Left forelimb (tissue), 1 donor: ENCODE measurements at places on chromosomes 2 and 18.

- no peak for DNase-seq
Measured at GRCh38 chr2:218927876-218928275, 31.6 kb upstream of the CDK5R2 start.

DNA sequence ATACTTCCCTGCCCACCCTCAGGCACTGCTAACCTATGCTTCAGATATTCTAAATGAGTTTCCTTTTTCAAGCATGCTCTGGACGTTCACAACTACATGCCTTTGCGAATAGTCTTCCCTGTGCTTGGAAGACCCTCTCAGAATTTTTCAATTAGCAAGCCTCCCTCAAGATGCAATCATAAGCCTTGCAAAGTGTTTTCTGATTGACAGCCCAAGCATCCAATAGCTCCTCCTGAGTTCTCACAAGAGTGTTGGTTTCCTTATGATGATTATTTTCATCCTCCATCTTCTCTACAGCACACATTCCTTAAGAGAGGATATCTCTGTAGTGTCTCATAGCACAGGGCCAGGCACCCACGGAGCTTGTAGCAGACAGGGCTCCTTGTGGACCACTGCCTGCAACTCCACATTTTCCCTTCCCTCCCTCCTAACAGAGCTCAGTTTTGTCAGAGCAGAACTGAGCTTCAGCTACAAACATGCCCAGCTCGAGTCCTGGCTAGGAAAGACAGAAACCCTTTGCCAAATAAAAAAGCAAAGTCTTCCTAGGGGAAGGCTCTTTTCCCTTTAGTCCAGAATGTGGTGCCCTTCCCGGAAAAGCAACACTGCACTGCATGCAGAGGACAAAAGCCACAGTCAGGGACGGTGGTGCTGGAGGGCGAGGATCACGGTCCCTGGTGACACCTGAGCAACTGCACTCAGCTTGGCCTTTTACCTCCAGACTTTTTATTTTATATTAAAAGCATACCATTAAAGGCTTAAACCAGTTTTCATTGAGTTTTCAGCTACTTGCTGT, 819.8 kb upstream of the ID2 start:
- no peak for DNase-seq

DNA sequence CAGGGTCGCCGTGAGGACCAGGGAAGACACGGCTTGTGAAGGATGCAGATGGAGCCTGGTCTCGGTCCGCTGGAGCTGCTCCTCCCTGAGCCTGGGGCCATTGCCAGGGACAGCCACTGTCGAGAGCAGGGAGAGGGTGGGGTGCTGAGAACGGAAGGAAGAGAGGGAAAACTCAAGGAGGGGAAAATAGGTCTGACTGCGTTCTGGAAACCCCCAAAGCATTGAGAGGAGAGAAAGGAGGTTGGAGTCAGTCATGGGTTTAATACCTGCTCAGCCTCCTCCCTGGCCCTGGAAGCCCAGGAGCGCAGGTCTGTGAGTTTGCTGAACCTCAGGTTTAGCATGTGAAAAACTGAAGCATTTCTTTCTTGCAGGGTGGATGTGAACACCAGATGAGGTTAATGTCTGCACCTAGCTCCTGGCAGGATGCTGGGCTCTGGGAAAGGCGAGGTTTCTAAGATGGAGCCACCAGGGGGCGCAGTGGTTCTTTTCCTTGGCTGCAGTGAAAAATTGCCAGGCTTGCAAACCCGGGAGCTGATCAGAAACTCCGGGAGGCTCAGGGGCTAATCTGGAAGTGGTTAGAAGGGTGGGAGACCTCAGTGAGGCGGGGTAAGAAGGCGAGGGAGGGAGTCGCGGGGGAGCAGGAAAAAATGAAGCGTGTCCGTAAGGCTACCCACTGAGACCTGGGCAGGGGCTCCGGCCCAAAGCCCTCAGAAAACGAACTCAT, 33.6 kb upstream of the RNF149 start:
- DNase-seq = peak; percentile 79

GRCh38 chr18:23151414-23152099, 16.3 kb downstream of the CABLES1 start:
- DNase-seq = no peak

DNA sequence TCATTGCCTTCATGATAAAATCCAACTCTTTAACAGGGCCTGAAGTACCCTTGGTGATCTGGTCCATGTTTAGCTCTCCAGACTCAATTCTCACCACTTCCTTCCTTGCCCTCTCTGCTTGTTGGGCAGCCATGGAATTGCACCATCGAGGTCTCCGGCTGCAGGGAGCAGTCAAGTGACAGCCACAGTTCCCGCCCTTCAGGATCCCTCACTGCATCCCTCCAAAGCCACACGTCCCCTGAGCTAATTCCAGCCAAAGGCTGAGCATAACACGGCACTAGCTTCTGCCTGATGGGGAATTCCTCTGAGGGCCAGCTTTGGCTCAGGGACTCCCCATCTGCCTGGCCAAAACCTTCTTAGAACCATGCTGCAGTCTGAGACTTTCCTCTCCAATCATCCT, 47.4 kb upstream of the SLC1A4 start:
- DNase-seq = no peak

DNA sequence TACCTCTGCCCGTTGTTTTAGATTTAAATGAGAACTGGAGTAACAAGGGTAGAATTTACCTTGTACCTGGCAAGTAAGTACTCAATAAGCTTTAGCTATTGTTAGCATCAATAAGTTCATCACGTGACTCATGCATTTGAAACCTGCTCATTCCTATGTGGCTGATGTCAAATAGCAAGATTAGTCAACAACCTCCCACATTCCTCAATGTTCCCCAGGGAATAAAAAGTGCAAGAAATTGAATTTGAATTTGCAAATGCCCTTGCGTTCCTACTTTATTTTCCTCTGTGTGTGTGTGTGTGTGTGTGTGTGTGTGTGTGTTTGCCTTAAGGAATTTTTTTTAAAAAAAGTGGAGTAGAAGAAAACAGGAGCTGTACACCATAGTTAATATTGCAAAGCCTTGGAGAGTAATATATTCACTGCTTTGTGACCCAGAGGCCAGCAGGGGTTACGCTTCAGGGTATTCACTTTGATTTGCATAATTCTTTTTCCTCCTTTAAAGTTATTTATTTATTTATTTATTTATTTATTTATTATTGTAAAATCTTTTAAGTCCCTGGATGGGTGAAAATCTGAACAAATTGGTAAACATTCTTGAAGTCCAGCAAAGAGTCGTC, 43.9 kb upstream of the DNAH7 start:
- no peak for DNase-seq

DNA sequence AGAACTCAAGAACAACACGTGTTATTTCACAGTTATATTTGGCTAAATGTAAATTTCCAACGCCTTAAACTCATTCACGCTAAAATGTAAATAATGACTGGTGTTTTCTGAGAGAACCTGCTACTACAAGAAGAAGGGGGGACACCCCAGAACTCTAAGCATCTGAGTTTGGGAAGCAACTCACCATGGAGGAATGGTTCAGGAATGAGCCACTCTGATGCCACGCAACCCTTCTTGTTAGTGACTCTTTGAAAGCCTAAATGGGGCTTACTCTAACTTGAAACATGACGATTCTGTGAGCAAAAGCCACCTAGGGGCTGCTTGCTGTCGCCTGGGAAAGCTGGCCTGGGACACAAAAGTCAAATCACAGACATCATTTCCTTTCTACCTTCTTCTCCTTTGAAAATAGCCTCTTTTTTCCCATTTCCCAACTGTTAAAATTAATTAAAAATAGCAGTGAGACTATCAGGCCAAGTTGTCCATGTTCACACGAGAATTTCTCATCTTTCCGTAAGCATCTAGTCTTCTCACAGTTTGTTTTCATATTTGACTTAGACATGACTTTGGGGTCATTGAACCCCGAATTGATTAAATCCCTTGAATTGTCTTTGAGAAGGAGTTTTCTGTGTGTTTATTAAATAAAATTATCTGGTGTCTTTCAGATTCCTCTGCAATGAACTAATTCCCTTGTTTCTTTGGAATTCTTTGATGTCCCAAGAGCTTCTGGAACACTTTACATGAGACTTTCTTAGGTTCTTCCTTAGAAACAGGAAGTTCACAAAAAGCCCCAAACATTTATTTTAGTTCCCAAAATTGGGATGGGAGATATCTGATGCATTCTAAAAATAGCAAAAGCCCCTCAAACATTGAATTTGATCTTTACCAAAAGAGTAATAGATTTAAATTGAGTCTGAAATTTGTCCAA, 75.5 kb upstream of the CABLES1 start:
- DNase-seq = no peak

DNA sequence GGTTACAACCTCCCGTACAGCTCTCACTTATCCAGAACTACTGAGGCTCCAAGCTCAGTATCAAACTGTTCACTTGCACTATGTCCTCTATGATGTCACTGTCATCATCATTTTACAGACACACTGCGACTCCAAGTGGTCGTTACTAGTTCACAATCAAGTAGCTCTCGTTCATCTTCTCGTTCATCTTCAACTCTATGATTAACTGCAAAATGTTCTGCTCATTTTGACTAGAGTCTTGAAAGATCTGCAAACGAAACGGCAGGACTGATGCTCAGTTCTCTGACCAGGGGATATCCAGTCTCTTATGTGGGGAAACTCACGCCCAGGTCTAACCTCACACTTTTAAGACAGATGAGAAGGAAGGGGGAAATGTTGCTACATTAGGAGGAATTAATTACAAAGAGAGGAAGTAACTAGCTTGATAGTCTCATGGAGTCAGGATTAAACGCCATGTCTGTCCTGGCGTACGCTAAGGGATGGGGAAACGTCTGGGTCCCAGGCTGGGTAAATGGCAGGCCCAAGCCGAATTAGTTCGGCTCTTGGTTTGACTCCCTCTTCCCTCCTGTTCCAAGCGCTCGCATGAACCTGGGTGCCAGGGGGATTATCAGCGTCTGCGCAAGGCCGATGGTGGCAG, 794 bp upstream of the CHCHD5 start:
- no peak for DNase-seq

- no peak for DNase-seq
Measured at GRCh38 chr2:202337151-202337550, 39.0 kb upstream of the BMPR2 start.

GRCh38 chr2:13015532-13016320, 299.0 kb downstream of the TRIB2 start:
- no peak for DNase-seq

GRCh38 chr18:3790703-3791102, 340.7 kb downstream of the TGIF1 start:
- no peak for DNase-seq

DNA sequence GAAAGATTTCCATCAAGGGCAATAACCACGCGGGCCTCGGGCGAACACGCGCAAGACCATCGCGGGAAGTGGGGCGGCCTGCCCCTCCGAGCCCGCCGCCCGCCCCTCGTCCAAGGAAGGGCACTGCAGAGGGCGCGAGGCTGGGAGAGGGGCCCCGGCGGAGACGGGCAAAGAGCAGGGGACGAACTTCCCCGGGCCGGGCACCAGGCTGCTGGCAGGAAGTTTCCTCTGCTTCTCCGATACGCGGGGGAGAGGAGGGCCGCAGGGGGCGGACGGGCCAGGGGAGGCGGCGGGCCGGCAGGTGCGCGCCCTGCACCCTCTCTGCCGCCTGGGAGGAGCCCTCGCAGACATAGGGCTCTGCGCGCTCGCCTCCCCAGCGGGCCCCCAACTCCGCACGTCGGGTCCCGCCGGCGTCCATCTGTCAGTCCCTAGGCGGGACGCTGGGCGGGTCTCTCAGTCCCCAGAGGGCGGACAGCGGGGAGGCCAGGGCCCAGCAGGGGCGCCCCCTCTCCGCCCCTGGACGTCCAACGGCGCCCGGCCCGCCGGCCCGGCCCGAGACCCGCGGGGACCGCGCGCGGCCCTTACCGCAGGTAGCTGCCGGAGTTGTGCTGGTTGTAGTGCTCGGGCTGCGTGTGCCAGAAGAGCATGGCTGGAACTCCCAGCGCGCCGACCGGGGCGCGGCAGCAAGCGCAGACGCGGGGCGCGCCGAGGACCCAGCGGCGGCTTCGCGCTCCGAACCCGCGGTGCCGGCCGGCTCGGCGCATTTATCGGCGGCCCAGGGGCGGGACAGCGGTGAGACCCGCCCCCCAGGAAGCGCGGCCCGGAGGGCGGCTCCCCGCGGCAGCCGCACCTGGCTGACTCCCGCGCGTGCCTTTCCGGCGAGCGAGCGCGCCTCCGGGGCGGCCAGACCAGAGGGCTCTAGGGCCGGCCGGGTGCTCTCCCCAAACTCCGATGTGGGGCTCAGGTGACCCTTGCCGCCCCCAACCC, at the start of gene TFCP2L1:
Gene TFCP2L1, minus strand, starts transcription at position 740 of the 987 bp plus-strand sequence. Its CDS starts 93 bp downstream, at position 647.
- no peak for DNase-seq

- DNase-seq = no peak
Measured at GRCh38 chr18:25795213-25795612, 295.2 kb downstream of the SS18 start.

GRCh38 chr2:165891345-165891744, 62.2 kb downstream of the TTC21B start:
- no peak for DNase-seq

GRCh38 chr18:75545189-75545588, 117.7 kb upstream of the SMIM21 start:
- DNase-seq = no peak

GRCh38 chr2:63218800-63219526, 168.3 kb downstream of the OTX1 start:
- DNase-seq = no peak

- no peak for DNase-seq
Measured at GRCh38 chr2:239990966-239991365, 34.2 kb downstream of the NDUFA10 start.

DNA sequence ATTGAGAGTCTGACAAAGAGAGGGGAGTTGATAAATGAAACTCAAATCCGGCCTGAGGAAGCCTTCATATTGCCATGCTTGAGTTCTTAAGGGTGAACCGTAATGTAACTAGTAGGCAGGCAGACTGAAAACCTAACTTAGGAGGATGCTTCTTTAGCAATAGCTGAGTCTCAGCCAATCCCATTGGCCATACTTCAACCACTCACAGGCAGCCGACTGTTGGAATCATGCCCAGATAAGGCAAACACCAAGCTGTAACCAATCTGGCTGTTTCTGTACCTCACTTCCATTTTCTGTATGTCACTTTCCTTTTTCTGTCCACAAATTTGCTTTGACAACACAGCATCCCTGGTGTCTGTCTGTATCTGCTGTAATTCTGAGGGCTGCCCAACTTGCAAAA, 39.5 kb downstream of the TPRKB start:
- DNase-seq = no peak

- no peak for DNase-seq
Measured at GRCh38 chr18:69758458-69758857, 189.2 kb downstream of the CD226 start.

DNA sequence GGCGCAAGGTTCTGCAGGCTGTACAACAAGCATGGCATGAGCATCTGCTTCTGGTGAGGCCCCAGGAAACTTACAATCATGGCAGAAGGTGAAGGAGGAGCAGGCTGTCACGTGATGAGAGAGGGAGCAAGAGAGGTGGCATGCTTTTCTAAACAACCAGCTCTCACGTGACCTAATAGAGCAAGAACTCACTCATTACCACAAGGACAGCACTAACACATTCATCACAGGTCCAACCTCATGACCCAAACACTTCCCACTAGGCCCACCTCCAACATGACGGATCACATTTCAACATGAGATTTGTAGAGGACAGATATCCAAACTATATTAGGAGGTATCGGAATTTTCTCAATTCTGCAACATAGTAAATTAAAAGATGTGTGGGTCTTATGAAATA, 108.8 kb upstream of the DLX2 start:
- no peak for DNase-seq

GRCh38 chr2:32310577-32310976, 32.9 kb downstream of the YIPF4 start:
- DNase-seq = no peak
